Activated effector memory CD4-positive, alpha-beta T cell treated with anti-CD3 and anti-CD28 coated beads, Interleukin-2, amount 50 U/mL, for 16 hours (primary cell): ENCODE measurements at places on chromosomes 12 and 14.

- DNase-seq: peak; percentile 55
Observed at GRCh38 chr14:104134061-104134965, 4.1 kb upstream of the KIF26A start.

- DNase-seq: no peak
Observed at GRCh38 chr12:3885277-3886094, 12.3 kb upstream of the PARP11 start.

DNA sequence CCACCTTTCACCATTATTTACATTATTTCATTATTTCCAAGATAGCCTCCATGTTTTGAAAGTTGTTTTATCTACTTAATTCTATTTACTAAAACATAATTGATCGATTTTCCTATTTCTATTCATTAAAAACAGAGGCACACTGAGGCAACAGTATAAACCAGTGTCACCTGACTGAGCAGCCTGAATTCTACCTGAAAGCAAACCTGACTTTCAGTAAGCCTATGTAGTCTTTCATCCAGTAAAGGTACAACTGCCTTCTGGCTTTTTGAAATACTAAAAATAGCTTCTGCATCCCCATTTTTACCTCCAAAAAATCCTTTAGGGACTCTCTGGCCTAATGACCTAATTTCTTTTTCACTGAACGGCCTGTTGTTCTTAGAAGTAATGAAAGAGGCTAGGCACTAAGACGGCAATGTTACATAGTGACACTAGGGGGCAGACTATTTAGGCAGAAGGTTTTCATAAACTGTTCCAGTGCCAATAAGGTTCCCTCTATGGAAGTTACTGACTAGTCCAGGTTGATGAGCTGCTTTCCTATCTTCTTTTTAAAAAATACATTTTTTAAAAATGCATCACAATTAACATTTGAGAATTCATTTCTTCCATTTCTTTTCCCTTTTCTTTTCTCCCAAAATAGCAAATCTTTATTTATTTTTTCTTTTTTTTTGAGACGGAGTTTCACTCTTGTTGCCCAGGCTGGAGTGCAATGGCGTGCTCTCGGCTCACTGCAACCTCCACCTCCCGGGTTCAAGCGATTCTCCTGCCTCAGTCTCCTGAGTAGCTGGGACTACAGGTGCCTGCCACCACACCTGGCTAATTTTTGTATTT is 17.5 kb downstream of the ANAPC5 start:
- DNase-seq: no peak

- DNase-seq: peak; percentile 69
Observed at GRCh38 chr14:21940887-21941856, 267.6 kb upstream of the OR4E1 start.

DNA sequence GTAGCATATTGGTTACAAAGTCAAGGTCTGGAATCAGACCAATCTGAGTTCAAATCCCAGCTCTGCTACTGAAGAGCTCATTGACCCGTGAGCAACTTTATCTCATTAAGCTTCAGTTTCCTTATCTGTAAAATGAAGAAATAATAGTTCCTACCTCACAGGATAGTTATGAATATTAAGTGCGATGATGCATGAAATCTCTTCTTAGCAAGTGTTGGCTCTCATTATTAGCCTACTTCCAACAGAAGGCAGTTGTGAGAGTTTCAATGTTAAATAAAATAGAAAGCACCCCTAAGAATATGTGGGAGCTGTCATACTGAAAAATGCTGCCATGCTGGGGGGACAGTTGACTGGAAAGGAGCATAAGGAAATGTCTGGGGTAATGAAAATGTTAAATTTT is 39.0 kb upstream of the ITPR2 start:
- no peak for DNase-seq

GRCh38 chr12:123089631-123090353 is 61.1 kb downstream of the PITPNM2 start:
- DNase-seq: no peak

GRCh38 chr12:104569346-104570173 is 112.8 kb downstream of the CHST11 start:
- peak; percentile 68 for DNase-seq

GRCh38 chr12:124545508-124546418 is 21.6 kb downstream of the NCOR2 start:
- peak; percentile 81 for DNase-seq

DNA sequence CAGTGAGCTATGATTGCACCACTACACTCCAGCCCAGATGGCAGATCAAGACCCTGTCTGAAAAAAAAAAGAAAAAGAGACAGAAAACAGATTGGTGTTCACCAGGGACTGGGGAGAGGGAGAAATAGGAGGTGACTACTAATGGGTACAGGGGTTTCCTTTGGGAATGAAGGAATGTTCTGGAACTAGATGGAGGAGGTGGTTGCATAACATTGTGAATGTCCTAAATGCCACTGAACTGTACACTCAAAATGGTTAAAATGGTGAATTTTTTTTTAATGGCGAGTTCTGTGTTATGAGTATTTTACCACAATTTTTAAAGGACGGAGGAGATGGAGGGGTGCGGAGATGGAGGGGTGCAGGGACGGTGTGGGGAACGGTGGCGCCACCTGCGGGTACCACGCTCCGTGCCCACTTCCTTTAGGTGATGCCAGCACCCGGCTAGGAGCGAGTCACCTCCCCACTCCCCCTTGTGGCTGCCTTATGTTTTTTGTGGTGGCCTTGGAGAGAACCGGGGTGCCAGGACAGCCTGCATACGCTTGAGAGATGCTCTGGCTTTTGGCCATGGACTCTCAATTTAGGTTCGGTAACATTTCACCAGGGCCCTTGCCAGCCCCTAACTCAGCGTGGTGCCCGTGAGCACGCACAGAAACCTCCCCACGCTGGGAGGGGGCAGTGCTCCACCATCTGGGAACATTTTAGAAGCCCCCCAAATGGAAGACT is 16.1 kb downstream of the UBC start:
- DNase-seq: peak; percentile 85

DNA sequence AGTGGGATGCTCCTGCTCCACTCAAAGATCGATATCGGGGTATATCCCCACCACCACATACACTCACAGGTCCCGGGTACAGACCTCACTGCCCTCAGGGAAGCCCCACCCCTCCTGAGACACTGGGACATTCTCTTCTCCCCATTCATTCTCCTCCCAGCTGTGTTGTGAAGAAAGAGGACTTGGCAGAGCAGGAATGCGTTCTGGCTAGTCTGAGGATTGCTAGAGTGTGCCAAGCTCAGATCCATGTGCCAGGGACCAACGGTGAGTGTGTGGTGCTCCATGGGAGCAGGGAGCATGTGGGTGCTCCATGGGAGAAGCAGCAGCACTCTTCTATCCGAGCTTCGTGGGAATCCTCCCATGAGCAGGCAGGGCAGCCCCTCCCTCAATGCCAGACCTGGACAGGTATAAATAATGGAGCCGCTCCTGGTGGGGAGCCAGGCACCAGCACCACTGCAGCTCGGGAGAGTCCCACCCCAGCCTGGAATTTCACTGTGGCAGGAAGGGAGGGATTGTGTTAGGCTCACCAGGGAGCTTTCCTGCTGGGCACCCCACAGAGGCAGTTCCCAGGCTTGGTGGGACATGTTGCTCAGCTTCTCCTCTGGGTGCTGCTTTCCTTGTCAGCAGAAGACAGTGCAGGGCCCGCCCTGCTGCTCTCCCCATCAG is 2.3 kb upstream of the KRT5 start:
- DNase-seq: peak; percentile 24

DNA sequence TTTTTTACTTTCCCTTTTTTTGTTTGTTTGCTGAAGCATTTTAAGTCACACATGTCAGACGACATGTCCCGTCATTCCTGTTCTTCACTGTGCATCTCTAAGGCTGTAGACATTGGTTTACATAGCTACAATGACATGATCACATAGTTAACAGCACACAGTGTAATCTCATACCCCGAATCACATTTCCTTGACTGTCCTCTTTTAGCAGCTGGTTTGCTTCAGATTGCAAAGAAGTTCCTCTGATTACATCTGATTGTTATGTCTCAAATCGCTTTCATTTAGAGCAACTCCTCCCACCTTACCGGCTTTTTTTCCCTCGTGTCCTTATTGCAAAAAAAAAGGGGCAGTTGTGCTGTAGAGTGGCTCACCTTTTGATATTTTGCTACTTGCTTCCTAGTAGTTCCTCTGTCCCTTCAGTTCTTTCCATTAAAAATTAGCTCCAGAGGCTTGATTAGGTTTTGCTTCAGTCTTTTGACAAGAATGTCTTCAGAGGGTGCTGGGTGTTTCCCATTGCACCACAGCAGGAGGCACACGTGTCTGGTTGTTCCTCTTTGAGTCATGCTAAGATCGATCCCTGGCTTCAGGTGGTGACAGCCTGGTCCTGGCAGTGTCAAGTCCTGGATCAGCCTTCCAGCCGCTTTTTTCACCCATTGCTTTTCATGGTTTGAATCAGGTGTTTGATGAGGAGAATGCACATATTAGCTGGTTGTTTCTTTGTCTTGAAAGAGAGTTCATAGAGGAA is 35.0 kb downstream of the ZNF664 start:
- DNase-seq: no peak

GRCh38 chr12:19962192-19962591 is 406.1 kb upstream of the PDE3A start:
- no peak for DNase-seq

DNA sequence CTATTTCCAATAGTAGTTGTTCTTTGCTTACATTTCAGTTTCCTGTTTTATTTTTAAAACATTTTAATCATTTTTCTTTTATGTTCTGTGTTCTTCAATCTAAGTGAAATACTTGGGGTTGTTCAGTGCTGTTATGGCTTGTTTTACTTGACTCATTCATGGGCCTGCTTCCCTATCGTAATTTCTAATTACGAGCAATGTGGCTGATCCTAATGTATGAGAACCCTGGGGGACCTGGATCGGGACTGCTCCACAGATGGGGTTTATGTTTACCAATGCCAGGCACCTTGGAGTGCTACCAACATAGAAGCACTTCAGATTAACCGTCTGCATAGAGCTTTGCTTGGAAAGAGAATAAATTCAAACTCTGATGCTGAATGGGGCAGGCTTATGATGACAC is 29.8 kb downstream of the TECPR2 start:
- no peak for DNase-seq

DNA sequence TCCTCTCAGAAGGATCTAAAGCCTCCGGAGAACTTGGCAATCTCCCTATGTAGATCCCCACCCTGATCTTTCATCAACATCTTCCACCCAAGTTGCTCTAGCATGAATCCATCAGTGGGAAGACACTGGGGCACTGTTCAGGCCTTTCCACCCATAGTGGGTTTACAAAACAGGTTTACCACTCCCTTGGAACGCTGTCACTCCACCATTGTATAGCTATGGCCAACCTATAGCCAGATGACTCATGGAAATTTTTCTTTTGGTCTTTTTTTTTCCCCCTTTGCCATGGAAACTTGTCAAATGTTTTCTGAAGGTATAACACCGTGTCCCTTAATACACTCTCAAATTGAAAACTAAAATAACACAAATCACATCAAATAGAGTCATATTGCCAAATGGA is 10.8 kb upstream of the HSPB8 start:
- DNase-seq: no peak
